ENCODE measurements at places on chromosomes 5 and 9.

DNA sequence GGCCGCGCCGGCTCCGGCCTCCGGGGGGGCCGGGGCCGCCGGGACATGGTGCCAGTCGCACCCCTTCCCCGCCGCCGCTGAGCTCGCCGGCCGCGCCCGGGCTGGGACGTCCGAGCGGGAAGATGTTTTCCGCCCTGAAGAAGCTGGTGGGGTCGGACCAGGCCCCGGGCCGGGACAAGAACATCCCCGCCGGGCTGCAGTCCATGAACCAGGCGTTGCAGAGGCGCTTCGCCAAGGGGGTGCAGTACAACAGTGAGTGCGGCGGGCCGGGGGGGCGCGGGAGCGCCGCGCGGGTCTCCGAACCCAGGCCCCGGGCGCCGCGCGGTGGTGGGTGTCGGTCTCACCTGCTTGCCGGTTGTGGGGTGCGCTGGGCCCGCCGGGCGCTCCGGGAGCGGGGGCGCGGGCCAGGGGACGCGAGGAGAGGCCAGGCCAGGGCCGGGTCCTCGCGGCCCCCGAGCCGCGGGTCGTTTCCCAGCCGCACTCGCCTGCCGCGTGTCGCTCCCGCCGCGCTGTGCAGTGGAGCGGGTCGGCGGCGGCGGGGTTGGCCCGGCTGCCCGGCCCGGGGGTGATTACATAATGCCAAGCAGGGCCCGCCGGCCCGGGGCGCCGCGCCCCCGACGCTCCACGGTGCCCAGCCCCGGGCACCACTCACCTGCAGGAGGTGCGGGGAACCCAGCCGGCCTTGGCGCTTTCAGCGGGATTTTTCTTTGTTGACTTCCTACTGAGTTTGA, 492 bp downstream of the RABL6 start:
- peak; percentile 47 for DNase-seq

GRCh38 chr9:38023661-38024035, 45.4 kb downstream of the SHB start:
- DNase-seq = no peak

- no peak for DNase-seq
These were observed 29.5 kb downstream of the ANKH start for GRCh38 chr5:14842117-14842516.

- no peak for DNase-seq
These were observed 72.6 kb downstream of the SMARCA2 start for GRCh38 chr9:2087500-2088313.

- no peak for DNase-seq
These were observed 1.5 kb upstream of the PDGFRB start for GRCh38 chr5:150157168-150157567.

GRCh38 chr5:16013334-16014065, 166.1 kb downstream of the MARCHF11 start:
- no peak for DNase-seq

DNA sequence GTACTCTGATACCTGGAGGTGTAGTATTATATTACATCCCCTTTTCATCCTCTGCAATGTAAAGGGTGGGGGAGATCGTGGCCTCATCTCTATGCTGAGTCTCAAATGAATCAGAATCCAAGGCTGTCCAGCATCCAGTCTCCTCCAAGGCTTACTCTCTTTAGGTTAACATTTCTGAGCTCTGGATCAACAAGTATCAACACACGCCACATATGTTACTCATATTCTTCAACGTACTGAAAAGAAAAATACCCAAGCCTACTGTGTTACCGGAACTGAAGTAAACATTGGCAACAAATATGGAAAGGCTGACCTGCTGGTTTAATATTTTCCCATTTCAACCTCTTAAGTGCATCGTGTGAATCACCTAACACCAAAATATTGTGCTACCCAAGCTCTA, 241.8 kb downstream of the GAS1 start:
- DNase-seq = no peak

DNA sequence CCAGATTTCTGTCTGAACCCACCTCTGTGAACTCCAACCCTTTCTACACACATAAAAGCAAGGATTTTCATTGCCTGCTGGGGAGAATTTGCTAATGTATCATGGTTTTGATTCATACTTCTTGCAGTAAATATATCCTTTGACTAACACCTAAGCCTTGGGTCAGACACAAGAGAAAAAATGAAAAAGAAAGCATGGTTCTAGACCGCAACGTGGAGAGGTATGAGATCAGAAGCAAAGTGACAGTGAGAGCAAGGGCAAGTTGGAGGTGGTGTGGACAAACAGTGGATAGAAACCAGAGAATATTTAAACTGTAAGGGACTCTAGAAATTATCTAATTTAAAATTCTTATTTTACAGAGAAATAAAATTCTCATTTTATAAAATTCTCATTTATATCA, 212.9 kb upstream of the SEMA6A start:
- DNase-seq = no peak

DNA sequence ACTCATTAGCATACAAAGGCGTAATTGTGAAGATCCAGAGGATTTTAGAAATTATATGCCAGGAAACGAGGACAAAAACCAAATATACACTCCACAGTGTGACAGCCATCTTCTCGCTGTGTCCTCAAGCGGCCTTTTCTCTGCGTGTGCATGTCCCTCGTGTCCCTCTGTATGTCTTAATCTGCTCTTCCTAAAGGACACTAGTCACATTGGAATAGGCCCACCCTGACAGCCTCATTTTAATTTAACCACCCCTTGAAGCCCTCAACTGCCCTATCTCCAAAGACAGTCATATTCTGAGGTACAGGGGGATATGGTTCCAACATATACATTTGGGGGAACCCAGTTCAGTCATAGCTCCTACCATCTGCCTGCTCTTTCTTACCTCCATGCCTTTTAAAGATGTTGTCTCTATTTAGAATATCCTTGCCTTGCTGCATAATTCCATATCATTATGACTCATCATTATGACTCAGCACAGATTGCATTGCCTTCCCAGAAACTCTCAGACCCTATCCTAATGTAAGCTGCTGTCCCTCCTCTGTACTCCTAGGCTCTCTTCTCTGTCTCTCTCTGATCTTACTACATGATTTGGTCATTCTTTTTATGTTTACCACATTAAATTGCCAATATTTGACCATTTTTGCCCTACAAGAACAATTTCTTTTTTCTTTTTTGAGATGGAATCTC, 210.9 kb downstream of the AOPEP start:
- no peak for DNase-seq

All from T-helper 1 cell (primary cell).